ENCODE measurements at places on chromosomes 11 and 22.

DNA sequence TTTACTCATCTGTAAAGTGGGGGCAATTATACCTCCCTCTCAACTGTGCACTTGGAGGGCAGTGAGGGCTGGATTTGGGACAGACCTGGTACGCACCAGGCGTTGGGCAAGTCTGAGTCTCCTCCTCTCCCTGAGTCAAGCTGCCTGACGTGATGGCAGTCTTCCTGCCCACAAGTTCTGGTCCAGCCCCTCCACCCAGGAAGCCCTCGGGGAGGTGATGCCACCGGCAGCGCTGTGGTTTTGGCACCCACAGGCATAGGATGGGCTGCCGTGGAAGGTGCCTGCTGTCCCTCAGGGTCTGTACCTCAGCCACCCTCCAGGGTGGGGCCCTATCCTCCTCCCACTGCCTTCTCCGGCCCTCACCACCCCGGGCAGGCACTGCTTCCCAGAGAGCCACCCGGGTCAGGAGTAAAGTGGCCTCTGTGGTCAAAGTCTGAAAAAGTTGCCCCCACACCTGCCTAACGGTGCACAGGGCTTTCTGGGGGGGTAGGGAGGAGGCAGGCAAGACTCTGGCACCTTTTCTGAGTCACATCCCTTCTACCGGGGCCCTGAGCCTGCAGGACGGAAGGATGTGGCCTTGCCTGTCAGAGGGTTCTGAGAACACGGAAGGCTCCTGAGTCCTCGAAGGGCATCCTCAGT, 6.5 kb upstream of the APOBEC3H start:
- no peak for DNase-seq

- no peak for DNase-seq
Measured at GRCh38 chr11:16013649-16014275, 342.6 kb downstream of the SOX6 start.

DNA sequence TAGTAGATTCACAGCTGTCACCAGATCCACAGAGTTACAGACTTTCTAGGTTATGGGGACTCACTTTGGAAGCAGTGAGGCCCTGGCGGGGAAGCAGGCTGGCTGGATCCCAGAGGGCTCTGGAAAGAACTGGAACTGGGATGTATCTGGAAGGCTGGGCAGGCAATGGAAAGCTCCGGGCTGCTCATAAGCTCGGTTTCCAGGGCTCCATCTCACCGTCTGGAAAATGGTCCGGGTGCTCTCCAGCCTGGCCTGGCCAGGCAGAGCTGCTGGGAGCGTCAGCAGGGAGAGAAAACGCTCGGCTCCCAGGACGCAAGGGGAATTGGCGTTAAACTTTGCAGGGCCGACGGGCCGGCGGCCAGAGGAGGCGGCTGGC, 335 bp upstream of the SEZ6L start:
- DNase-seq, result no peak

GRCh38 chr11:66491315-66491935, 11.2 kb downstream of the DPP3 start:
- DNase-seq, result no peak

GRCh38 chr11:9753021-9753420, 89.1 kb downstream of the SWAP70 start:
- no peak for DNase-seq

- no peak for DNase-seq
Measured at GRCh38 chr11:24093375-24093774, 403.5 kb upstream of the LUZP2 start.

DNA sequence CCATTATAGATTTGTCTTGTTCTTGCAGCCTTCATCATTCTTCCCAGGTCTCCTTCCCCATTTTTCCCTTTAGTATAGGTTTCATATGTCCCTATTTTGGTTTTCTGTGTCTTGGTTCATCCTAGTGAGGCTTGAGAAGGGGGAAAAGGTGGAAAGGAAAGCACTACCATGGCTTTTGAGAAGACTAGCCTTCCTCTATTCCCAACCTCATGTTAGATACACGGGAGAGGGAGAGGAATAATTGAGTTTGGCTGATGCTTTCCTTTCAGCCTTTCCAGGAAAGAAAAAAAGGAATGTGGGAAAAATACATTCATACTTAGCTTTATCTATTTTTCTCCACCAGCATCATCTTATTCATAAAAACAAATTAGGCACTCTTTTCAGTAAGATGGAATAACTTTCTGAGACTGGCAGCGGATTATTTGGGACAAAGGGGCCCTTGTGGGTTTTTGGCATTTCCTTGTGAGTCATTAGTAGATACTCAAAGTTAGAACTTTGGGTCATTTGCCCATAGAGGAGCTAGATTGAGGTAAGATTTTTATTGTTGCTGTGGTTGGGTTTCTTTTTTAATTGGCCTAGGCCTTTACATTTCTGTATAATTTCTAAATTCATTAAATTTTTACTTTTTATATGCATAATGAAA, 23.8 kb downstream of the CAPRIN1 start:
- DNase-seq, result no peak

DNA sequence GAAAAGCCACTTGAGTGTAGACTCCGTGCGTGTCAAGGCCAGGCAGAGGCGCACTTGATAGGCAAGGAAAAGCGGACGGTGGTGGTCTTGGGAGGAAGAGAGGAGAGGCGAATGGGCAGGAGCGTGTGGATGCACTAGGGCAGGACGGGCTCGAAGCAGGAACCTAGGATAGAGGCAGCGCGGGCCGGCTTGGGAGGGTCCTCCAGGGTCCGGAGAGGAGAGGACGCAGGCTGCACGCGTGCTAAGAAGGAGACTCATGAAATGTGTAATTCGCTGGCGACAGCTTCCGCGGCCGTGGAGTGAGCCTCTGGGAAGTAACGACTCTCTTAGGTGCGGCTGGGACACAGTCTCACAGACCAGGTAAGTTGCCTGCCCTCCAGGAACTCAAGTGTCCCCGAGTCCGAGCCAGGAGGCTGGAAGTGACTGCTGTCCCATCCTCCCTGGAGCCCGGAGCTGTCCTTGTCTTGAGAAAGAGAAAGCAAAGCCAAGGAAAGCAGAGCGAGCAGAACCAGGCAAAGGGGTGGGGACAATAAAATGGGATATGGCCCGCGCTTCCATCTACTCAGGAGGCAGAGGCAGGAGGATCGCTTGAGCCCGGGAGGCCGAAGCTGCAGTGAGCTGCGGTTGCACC, 874 bp upstream of the IL17RA start:
- DNase-seq, result no peak

GRCh38 chr11:26753723-26754504, 32.1 kb upstream of the SLC5A12 start:
- DNase-seq, result peak; percentile 57

DNA sequence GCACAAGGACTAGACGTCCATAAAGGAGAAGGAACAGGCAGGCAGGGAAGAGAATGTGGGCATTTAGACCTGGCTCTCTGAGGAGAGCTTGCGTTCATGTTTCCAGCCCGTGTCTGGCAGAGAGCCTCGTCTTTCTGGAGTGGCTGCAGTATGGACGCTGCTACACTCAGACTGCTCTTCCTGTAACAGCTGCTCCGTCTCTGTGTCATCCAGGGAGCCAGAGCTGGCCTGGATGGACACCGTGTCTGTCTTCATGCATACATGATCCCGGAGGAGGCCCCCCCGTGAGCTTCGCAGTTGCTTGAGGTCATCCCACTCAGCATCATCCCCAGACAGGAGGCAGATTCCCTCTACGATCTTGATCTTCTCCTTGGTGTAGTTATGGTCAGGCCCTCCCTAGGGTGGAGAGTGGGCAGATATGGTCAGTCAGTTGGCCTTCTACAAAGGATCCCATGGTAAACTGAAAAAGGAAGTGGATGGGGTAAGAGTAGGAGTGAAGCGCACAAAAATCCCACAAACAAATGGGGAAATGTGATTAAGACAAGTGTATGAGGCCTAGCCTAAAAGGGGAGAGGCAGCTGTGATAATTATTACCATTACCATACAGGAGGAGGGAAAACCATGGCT, 13.0 kb upstream of the CKAP5 start:
- no peak for DNase-seq

GRCh38 chr11:76327756-76328388, 53.1 kb downstream of the THAP12 start:
- no peak for DNase-seq

- no peak for DNase-seq
Measured at GRCh38 chr22:46007003-46007847, 30.3 kb upstream of the WNT7B start.

DNA sequence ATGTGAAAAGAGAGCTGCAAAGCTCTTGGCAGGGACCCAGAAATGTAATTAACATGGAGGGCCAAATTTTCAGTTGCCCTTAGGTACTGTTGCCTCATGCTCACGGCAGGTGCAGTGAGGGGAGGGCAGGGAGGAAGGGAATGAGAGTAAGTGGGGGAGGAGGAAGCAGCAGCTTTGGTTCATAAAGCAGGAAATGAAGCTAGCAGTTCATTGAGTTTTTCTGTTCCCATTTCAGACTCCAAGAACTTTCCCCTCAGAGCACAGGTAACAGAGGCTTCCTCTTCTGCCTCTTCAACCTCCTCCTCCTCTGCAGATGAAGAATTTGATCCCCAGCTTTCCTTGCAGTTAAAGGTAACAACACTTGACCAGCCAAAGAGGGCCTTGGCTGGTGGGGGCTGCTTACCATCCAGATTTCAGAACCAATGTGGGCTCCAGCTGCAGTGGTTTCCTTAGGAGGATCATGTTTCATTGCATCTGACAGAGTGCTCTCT, 57.9 kb upstream of the PARVA start:
- DNase-seq, result peak; percentile 66

DNA sequence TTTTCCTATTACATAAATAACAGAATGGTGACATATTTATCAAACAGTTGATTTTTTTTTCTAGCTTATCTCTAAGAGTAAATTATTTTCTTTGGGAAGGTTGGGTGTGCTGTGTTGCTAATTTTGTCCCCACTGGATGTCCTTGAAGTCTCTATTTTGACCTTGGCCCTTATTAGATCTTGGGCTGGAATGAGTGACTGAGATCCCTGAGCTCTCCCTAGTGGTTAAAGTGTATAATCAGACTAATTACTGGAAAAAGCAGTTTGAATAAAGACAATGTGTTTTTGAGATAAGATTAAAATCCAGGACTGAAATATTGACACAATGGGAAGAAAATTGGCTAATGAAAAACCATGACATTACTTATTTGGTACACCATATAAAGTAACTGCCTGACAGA, 56.1 kb downstream of the AASDHPPT start:
- no peak for DNase-seq

GRCh38 chr11:112734207-112734606, 227.0 kb upstream of the NCAM1 start:
- no peak for DNase-seq

GRCh38 chr11:13775471-13775870, 107.0 kb downstream of the FAR1 start:
- no peak for DNase-seq

DNA sequence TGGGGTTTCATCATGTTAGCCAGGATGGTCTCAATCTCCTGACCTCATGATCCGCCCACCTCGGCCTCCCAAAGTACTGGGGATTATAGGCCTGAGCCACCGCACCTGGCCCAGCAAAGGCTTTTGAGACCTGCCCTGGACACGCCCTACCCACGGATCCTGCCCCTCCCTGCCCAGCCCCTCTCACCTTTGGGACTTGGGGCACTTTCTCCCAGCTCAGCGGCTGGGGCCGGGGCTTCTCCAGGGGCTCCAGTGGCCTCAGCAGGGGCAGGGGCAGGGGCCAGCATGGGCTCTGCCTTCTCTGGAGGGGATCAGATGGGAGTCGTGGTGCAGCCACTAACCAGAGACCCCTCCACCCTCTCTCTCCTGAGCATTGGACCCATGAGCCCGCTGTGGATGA, 2.2 kb downstream of the MYBPC3 start:
- no peak for DNase-seq

DNA sequence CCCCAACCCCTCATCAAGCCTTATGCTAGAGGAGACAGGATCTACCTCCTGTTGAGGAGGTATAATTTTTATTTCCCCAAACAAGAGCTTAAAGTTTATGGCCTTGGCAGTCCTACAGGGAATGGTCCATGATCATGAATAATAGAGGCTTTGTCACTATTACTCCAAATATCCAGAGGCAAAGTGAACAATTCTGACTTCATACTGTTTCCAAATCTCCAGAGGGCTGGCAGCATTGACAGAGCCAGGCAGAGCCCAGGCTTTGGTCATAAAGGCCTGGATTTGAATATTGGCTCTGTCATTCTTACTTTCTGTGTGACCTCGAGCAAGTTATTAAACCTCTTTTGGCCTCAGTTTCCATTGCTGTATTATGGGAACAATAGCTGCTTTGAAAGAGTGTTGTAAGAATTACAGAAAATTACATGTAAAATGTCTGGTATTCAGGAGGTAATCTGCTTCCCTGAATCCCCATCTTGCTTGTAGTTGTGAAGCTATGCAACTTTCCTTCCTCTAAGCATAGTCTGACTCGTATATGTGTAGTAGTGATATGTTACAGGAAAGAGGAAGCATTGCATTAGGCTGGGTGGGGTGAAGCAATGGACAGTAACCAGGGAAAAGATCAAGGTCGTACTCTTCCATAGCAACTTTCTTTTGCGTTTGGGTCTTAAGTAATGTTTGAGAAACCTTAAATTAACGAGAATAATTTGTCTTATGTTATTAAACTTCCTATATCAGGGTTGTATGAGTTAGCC, 88.8 kb downstream of the CD44 start:
- no peak for DNase-seq

DNA sequence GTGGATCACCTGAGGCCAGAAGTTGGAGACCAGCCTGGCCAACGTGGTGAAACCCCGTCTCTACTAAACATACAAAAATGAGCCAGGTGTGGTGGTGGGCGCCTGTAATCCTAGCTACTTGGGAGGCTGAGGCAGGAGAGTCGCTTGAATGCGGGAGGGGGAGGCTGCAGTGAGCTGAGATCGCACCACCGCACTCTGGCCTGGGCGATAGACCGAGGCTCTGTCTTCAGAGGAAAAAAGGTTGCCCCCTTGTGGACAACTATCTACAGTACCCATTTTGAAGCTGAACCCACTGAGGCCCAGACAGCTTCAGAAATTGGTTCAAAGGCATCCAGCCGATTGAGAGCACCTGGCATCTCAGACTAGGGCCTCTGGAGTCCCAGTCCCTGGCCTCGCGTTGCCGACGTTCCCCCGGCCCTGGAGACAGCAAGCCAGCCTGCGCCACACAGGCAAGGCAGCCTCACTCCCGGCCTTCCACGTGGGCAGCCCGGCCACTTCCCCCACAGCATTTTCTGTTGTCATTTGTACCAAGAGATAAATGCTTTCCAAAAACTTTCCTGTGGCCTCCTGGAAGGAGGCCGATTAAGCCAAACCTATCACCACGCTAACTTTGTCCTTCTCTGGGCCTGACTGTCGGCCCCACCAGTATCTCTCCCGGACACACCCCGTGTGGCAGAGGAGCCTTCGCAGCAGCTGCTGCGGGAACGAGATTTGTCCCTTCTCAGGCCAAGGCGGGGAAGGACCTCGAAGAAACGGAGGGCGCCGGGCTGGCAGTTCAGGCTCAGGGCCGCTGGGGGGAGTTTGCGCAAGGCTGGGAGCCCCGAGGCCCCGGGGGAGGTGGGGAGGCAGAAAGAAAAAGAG, 82.8 kb downstream of the FLI1 start:
- DNase-seq, result peak; percentile 24

- DNase-seq, result no peak
Measured at GRCh38 chr11:76885390-76886097, 24.8 kb downstream of the ACER3 start.

DNA sequence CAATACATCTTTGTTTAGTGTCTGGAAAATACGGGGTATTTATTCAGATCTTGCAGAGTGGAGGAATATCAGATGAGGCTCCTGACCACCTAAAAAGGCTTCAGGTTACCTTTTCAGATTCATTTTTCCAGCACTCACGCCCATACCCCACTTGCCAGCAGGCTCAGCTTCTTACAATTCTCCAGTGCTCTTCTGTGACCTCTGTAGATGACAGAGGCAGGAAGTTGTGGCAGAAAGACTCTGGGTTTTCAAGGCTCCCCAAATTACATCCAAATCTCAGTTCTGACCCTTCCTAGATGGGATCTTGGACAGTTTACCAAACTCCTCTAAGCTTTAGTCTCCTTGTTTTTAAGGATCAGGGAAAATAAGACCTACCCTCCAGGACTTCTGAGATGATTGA, 61.1 kb downstream of the SYTL2 start:
- no peak for DNase-seq
